ENCODE measurements at places on chromosomes 3 and 15.

GRCh38 chr15:60004846-60005351 is 788 bp downstream of the FOXB1 start:
- no peak for DNase-seq

DNA sequence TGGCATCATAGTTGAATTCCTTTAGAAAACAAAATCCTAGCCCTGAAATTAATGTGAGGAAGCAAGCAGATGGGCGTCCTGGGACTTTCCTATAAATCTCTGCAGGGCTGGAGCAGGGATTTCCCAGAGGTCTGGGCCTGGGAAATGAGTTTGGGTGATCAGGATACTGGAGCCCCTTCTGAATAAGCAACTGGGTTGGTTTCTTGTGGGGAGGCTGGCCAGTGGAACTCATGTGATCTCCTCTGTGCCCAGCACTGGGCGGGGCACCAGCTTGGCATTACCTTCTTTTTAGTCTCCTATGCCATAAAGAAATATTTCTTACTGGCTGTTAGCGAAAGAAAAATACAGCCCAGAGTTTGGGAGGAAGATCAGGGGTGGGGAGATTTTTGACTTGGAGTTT is 1.7 kb downstream of the THSD4 start:
- no peak for DNase-seq

GRCh38 chr3:73235768-73236167 is 174.3 kb downstream of the EBLN2 start:
- DNase-seq, result no peak

GRCh38 chr3:175670557-175670956 is 811.4 kb downstream of the NAALADL2 start:
- DNase-seq, result no peak

GRCh38 chr3:165390166-165390565 is 194.0 kb upstream of the SLITRK3 start:
- no peak for DNase-seq

- no peak for DNase-seq
Observed at GRCh38 chr3:100454677-100455076, 37.7 kb upstream of the TMEM45A start.

DNA sequence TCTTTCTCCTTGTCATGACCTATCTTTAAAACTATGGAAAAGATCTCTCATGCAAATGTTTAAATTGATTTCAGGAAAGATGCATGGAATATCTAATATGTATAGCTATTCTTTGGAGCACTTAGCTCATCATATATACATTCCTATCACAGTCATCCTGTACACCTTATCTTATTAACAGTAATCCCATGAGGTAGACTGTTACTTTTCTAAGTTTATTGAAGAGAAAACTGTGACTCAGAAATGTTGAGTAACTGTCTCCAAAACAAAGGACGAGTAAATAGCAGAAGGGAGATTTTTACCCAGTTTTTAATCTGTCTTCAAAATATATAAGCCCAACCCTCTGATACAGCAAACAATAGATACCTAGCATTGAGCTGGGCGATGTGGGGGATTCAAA is 308.3 kb downstream of the GAP43 start:
- DNase-seq, result no peak

- no peak for DNase-seq
Observed at GRCh38 chr3:12273045-12273695, 15.7 kb upstream of the PPARG start.

DNA sequence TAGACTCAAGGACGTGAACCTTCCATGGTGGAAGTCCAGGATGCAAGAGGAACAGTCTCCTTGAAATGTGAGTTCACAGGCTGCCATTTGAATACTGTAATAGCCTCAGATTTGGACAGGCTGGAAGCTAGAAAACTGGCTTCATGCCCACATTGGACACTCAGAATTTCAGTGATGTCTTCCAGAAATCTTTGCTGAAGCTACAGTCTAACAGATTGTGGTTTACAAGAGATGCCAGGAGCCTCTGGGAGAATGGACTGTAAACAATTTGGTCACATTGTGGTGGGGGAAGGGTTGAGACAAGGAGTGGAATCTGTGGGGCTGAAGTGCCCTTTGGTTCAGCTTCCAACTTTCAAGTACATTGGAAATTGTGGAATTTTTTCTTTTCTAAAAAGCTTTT is 252.0 kb upstream of the PROK2 start:
- DNase-seq, result no peak

GRCh38 chr3:187689984-187690383 is 12.4 kb downstream of the RTP2 start:
- no peak for DNase-seq

DNA sequence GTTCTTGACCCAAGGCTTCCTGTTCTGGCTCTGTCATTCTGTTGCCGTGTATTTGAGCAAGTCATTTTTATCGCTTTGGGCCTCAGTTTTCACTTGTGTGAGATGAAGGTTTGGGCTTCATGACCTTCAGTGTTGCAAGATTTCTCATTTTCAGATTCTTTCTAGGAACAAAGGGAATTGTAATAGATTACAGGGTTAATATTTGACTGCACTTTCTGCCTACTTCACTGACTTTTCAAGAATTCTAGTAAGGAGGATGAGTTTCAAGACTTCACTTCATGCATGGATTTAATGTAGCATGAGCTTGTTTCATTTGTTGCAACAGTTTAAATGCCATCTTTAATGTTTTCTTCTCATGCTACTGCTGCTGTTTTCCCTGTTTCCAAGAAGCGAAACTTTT is 226.5 kb downstream of the NLGN1 start:
- no peak for DNase-seq

GRCh38 chr3:67561266-67561665 is 93.1 kb downstream of the SUCLG2 start:
- no peak for DNase-seq

GRCh38 chr15:71055461-71055860 is 59.8 kb upstream of the THSD4 start:
- no peak for DNase-seq

DNA sequence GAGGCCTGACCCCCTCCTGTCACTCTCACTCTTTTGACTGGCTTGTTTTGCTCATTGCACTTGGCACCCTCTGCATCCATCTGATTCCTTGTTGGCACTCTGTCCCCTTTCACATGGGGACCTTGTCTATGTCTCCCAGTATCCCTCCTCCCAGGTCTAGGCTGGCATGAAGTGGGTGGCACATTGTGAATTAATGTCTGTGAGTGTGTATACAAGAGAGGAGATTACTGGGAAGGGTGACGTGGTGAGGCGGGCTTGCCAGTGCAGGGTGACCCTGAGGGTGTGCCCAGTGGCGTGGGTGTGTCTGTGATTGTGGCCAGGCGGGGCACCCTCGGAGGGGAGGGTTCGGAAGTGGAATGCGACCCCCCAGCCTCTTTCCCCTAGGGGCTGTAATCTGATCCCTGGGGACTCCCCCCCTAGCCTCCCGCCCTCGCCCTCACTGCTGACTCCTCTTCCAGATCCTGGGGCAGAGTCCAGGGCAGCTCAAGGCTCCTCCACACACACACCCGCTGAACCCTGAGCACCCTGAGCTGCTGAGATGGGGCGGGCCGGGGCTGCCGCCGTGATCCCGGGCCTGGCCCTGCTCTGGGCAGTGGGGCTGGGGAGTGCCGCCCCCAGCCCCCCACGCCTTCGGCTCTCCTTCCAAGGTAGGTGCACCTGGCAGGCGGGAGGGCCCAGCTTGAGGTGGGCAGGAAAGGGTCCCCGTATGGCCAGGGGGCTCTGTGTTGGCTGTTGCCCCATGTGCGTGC is at the start of gene SEMA3B:
TSS of gene SEMA3B (plus strand) at position 445 of the 749 bp plus-strand sequence. CDS start at position 539, 94 bp downstream.
- DNase-seq, result no peak

DNA sequence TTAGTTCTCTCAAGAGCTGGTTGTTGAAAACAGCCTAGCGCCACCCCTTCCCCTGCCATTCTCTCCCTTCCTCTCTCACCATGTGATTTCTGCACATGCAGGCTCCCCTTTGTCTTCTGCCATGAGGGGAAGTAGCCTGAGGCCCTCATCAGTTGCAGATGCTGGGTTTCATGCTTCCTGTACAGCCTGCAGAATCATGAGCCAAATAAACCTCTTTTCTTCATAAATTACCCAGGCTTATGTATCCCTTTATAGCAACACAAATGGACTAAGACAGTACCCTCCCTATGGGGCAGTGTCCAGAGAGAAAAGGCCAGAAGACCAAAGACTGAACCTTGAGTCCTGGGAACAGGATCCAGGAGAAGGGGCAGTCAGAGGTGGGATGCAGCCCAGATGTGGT is 54.7 kb downstream of the CLEC3B start:
- no peak for DNase-seq

DNA sequence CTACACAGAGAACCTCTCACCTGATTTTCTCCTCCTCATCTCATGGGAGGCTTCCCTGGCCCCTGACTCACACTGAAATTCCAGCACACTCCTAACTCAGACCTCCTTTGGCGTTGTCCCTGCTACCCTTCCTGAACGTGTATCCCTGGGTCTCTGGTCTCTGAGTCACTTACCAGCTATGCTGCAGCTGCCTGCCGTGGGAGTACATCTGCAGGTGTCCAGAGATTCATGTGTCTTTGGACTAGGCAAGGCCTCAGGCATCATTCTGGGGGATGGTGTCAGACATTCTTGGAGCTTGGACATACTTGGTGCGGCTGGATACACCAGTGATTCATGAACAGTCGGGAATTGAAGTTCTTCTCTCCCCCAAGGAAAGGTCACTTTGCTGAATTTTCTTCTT is 148.8 kb upstream of the TRIM42 start:
- no peak for DNase-seq

DNA sequence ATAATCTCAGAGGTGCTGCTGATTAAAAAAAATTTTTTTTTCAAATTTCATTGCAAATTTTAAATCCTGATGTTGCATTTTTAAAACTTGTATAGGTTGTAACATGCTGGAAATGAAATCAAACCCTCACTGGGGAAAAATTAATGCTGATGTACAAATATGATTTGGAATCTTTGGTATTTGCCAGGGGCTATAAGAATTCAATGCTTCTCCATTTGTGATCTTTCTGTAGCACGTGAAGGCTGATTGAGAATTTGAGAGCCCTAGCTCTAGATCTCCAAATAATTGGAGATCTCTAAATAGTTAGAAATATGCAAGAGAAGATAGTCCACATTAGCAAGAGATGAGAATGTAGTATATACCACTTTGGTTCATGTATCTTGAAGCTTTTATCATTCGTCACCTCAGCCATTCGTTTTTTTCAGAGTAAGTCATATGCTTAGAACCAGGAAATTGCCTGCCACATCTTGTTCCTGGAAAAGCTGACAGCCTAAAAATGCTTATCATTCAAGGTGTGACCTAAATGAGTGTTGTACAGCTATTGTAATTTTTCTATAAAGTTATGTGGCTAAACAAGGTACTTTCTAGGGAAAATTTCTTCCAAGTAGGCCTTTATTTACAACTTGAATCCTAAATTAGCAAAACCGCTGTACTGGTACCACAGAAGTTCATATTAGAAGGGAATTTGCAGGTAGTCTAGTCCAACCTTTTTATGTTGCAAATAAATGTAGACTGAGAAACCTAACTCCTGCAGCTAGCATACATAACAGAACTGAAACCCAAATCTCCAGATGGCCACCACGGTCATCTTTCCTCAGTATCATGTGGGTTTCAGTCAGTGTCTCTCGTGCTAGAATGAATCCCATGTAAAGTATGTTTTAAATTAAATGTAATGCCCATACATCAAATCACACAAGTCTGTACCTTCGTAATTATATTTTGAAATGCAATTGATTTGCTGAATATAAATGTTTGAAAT is 48.5 kb downstream of the FNDC3B start:
- no peak for DNase-seq

- DNase-seq, result no peak
Observed at GRCh38 chr3:33834096-33834453, 35.6 kb downstream of the PDCD6IP start.

DNA sequence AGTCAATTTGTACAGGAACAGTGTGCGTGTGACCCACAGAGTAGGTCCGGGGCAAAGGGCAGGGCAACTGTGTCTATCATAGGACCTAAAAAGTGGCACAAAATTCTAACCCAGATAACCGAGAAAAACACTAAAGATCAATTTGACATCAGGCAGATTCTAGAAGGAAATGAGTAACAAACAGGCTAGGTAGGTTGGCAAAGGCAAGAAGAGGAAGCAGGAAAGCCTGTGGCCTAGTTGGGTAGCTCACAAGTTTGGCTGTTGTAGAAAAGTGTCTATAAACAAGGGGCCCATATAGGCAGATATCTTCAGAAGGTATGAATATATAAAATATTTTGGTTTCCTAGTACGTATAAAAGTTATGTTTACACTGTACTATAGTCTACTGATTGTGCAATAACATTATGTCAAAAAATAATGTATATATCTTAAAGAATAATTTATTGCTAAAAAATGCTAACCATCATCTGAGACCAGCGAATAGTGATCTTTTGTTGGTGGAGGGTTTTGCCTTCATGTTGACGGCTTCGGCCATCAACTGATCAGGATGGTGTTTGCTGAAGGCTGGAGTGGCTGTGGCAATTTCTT is 13.3 kb upstream of the OR5K1 start:
- DNase-seq, result no peak

GRCh38 chr15:66739287-66739686 is 37.3 kb downstream of the SMAD6 start:
- no peak for DNase-seq

DNA sequence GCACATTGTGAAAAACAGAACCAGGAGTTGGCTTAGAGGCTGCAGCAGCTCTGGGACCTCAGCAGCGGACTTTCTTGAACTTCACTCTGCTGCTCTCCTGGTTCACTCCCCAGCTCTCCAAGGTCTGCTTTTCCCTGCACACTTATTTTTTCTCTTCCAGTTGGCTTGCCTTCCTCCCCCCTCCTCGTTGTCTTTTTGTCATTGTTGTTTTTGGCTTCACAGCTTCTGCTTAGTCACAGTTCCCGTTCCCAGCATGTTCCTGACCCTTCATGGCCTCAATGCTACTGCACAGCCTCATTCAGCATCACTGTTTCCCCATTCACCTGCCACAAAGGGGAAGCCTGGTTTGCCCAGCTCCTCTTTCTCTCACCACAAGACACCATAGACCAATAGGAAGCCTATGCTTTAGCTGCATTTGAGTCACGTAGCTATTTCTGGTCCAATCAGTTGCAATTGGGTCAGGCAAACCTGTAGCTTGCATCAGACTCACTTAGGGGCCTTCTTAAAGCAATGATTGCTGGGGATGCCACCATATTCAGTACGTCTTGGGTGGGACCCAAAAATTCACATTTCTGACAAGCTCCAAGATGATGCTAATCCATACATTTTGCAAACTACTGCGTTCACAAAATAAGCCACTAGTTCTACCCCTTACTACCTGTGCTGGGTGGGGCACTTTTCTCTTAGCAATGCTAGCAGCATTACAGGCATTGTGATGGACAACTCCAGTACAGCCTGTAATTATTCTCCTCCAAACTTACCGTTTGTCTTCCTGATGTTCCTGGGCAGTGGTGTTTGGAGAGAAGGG is 7.8 kb upstream of the SUMF1 start:
- DNase-seq, result no peak

GRCh38 chr3:118229196-118229595 is 805.5 kb downstream of the IGSF11 start:
- DNase-seq, result no peak

GRCh38 chr3:188421151-188421821 is 267.3 kb downstream of the LPP start:
- DNase-seq, result no peak

GRCh38 chr3:186630950-186631641 is 9.1 kb upstream of the FETUB start:
- no peak for DNase-seq

DNA sequence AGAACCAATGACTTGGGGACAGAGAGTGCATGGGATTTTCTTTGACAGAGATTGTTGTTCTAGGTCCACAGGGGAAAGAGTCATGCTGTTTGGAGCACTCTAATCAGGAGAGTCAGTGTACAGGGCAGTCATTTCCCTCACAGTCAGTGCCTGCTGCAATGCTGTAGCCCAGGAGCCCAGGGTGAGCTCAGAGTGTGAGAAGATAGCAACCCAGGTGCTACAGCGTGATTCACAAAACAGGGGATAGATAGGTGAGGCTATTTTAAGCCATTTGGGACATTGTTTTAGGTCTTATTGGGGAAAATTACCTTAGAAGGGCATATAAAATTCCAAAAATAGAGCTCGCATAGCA is 37.3 kb downstream of the LNP1 start:
- no peak for DNase-seq
